ENCODE measurements at places on chromosomes 11 and 22.

DNA sequence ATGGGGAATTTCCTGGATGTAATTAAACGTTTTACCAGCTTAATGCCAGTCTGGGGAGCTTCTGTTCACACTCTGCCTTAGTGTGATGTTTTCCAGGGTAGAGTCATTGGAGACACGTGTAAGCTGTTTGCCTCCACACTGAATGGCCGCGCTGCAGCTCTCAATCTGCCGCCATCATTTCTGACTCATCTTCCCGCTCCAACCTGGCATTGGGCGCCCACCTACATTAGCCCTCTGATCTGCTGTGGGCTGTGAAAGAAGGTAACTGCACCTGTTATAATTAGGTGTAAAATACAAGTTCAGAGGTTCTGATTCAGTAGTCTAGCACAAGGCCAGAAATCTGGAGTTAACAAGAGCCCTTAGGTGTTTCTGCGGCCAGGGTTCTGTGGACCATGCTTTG, 54.6 kb downstream of the MN1 start:
- DNase-seq = no peak

DNA sequence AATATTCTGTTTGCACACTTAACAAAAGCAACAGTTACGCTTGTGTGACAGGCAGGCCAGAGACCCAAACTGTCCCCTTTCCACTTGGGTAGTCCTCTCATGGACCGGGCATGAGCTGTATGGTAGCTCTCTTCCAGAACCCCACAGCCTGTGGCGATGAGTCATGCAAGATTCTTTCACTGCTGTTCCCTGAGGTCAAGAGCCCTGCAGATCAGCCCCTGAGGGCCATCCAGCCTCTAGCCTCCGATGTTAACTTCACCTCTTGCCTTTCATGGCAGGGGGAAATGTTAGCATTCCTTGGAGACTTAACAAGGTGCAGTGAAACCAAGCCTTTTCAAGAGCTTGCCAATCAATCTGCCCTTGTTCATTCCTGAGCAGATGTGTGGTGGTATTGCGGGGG, 63.2 kb upstream of the DEUP1 start:
- DNase-seq = no peak

DNA sequence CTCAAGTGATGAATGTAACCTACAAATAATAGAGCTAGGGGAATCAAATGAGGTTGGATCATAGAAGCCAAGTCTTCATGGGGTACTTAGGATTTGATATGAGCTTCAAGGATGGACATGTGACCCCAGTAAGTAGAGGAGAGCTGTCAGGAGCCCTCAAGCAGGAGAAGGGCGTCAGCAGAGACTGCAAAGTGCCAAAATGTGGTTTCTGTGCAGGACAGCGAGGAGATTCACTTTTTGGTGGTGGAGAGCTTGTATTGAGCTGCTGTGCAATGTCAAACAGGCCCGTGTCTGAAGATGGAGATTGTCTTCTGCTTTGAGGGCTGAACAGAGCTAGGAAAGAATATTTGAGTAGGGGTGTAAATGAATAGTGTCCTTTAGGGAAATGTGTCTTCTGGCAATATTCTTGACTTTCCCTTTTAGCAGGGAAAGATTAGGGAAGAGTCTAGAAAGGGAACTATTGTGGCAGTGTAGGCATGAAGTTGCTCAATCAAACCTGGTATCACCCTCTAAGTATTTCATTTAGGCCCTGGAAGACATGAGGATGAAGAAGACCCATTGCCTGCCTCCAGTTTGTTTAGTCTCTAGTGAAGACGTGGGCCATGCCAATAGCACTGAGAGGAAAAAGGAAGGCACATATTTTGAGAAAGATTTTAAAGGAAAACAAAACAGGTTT, 31.2 kb upstream of the SORL1-AS1 start:
- no peak for DNase-seq

GRCh38 chr11:28017816-28018215, 90.1 kb downstream of the KIF18A start:
- DNase-seq = no peak

- no peak for DNase-seq
These were observed 15.3 kb upstream of the NELL1 start for GRCh38 chr11:20654038-20654437.

DNA sequence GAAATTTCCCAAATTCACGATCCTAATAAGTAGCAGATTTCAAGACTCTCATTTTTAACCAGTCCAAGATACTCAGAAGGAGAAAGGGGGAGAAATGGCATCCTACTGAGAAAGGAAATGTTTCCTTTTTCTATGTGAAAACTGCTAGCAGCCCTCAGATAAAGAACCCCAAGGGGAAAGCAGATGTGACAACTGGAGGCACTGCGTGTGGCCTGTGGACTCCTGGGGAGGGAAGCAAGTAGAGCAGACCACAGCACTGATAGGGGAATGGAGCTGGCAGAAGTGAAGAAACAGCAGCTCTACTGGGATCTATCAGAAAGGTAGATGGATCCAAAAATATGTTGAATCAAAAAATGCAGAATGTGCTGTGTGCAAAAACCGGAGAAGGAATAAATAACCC, 239.7 kb upstream of the API5 start:
- DNase-seq = no peak

DNA sequence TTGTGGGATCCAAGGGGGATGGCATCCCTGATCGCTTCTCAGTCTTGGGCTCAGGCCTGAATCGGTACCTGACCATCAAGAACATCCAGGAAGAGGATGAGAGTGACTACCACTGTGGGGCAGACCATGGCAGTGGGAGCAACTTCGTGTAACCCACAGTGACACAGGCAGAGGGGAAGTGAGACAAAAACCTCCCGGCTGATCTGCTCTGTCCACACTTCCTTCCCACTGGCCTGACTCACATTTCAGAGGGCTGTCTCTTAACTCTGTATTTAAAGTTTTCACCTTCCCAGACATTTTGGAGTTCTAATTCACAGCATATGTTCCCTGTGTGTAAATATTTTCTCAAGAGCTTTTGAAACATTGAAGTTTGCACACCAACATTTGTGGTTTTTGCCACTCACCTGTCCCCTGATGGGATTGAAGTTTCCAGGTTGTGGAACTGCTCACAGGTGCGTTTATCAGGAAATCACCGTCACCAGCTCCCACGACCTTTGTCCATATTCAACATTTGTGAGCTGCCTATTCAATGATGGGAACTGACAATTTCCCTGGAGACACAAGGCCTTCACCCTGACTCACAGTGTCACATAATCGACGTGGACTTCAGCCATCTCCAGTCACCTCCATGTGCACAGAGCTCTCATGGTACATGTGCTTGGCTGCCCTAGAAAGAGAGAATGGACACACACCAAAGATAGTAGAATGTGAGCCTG, 99.2 kb downstream of the VPREB1 start:
- no peak for DNase-seq

DNA sequence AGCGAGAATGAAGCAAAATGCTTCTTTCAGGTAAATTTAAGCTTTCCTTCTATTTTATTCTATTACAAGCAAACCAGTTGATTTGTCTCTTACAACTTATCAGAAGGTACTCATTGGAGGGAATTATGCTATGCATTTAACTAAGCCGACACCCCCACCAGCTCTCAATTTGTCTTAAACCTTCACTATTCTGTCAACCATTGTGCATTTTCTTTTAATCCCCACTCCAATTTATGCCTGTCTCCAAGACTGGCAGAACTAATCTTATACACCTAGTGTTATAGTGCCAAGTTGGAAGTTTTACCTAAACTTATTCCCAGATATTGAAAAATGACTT, 12.5 kb downstream of the TAF1D start:
- no peak for DNase-seq

GRCh38 chr11:93905384-93905783, 55.0 kb upstream of the VSTM5 start:
- DNase-seq = no peak

GRCh38 chr22:45576273-45576625, 73.6 kb downstream of the FBLN1 start:
- no peak for DNase-seq

GRCh38 chr11:122720107-122720881, 64.8 kb downstream of the UBASH3B start:
- no peak for DNase-seq

GRCh38 chr11:123754101-123754568, at the start of gene OR6X1:
OR6X1 (minus strand) TSS chr11:123754518; CDS start chr11:123754518, 0 bp downstream.
- DNase-seq = no peak

Data from Calu3 (cell line).